ENCODE measurements at places on chromosomes 13 and 19.

- DNase-seq: peak; percentile 79
Observed at GRCh38 chr19:17784201-17785008, 10.5 kb upstream of the B3GNT3 start.

DNA sequence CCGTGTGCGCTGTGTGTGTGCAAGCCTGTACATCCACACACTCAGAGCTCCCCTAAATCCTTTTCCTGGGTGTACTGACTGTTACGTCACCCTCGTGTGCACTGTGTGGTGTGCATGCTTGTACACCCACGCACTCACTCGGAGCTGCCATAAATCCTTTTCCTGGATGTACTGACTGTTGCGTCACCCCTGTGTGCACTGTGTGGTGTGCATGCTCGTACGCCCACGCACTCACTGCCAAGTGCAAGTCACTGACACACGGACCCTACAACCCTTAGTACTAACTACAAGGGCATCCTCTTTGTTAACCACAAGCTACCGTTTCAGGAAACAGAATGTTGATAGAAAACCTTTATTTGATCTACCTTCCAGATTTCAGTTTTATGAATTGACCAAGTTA lies 983.4 kb downstream of the EFNB2 start:
- DNase-seq: no peak

DNA sequence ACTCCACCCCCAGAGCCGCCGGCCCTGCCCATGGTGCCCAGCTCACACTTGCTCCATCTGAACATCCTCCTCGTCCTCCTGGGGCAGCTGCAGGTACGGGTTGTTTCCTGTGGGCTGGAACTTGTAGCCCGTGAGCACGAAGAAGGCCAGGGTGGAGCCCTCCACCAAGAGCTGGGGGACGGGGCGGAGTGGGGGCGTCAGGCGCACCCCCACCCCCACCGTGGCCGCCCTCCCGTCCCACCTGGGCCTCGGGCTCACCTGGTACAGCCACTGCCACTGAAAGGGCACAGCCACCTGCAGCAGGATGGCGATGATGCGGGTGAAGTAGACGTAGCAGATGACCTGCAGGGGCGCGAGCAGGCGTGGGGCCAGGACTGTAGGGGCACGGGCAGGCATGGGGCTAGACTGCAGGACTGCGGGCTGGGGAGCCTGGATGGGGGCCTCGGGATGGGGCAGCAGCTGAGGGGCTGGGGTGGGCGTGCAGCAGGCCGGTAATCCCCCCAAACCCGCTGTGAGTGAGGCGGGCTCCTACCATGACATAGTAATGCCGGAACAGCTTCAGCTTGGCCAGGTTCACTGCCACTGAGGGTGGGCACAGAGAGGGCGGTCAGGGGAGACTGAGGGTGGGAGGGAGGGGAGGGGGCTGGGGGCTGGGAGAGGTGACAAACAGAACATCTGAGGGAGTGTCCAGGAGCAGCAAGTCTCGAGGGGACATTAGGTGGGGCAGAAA lies 6.3 kb downstream of the GPR108 start:
- DNase-seq: no peak

GRCh38 chr13:37656247-37656940 lies 57.8 kb upstream of the POSTN start:
- peak; percentile 78 for DNase-seq

DNA sequence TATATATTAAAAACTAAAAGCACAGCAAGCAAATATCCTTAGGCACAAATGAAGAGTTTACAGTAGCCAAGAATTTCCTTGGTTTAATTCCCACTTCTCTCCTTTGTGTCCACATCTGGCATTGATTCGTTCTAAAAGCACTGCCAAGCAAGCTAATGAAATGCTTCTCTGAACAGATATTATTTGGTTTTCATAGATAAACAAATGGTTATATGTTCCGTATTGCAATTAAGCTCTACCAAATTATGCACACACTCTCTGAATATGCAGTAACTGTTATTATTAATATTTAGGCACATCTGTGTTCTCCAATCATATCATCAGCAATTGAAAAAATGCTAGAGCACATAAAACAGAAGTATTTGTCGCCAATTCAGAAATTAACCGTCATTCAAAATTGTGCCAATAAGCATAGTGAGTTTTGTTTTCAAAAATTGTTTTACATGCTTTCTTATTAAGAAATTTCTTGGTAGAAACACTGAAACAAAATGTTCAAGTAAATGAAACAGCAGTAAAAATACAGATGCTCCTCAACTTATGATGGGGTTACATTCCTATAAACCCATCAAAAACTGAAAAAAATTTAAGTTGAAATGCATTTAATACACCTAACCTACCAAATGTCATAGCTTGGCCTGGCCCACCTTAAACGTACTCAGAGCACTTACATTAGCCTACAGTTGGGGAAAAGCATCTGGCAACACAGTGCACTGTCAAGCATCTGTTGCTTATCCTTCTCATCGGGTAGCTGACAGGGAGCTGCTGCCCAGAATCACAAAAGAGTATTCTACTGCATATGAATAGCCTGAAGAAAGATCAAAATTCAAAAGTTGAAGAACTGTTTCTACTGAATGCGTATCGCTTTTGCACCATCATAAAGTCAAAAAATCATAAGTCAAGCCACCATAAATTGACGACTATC lies 2134.7 kb downstream of the PCDH9 start:
- no peak for DNase-seq

DNA sequence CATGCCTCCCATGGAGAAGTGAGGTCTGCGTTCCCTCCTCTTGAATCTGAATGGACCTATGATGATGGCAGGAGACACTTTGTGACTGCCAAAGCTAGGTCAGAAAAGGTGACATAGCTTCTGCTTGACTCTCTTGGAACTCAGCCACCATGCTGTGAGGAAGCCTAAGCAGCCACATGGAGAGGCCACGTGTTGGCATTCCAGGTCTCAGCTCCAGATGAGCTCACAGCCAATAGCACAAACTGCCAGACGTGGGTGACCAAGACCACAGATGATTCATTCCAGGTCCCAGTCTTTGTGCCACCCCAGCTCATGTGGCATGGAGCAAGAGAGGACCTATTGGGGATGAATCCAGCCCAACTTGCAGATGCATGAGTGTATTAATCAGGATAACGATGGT lies 8.7 kb upstream of the GGACT start:
- DNase-seq: no peak

DNA sequence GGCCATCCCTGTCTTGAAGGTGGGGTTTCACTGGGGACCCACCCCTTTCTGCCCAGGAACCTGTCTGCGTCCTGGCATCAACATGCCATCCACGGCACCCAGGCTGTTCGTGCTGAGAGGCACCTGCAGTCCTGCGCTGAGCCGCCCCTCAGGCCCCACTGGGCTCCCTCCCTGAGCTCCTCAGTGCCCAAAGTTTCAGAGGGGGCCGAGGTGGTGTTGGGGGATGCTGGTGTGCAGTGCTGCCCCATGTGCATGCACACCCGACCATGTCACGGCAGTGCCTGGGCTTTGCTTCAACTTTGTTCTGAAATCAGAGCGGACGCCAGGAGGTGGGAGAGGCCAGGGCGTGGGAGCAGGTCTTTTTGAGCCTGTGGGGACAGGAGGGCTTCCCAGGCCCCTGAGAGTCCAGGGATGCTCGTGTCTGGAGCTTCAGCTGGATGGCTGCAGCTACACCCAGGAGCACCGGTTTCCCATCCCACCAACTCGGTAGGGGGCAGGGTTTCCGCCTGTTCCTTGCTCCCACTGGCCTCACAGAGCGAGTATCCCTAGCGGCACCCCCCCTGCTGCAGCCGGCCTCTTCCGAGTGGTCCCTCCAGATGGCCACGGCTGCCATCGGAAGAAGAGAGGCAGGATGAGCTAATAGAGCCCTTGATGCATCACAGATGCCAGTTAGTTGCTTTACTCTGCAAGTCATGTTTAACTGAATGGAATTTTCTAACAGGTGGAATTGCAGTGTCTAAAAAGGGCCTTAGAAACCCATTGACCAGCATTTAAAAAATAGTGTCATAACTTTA lies 44.0 kb downstream of the WDFY2 start:
- DNase-seq: no peak

DNA sequence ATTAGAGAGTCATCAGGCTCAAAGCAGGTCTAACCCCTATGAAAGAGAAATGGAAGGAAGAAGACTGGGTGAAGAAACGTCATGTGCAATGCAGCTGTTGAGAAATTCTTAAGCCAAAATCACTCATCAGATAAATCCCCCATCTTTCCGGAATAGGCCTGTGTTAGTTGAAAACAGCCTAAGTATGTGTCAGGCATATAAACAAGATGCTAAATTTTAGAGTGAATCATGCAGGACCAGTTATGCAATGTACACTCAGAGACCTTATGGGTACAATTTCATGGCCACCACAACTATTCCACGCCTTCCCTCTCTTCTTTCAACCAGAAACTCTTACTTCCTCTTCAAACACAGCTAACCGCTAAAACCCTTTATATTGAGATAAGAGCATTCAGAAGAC lies 717.7 kb upstream of the ATXN8OS start:
- DNase-seq: no peak
